ENCODE measurements at places on chromosomes 3 and 15.

DNA sequence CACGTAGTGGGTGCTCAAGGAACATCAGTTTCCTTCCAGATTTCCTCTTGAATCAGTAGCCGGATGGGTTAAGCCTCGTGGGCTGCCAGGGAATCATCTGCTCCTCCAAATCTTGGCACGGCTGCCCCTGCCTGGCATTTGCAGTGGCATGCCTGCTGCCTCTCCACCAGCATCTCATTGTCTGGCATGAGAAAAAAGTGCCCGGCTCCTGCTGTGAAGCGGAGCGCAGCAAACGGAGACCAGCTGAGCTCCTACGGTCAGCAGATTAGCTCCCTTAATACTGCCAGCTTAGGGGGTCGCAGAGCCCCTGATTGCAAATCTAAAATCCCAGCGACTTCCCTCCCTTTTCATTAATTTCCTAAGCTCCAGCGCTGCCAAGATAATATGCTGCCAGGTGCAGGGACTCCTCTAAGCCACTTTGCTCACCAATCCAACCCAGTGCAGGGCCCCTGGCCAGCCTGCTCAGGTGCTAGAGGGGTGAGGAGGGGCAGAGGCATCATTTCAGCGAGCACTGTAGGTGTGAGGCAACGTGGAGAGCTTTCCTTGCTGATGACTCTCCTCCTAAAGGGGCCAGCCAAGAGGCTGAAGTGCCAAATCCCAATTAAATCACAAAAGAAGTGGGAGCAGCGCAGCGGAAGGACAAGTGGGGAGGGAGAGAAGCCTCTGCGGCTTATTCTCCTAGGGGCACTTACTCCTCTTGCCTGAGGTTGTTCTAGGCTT is 49.6 kb upstream of the ST8SIA2 start:
- no peak for DNase-seq

GRCh38 chr15:66839506-66840112 is 137.6 kb downstream of the SMAD6 start:
- no peak for DNase-seq

- DNase-seq: no peak
Observed at GRCh38 chr15:36499412-36500389, 79.7 kb upstream of the CDIN1 start.

DNA sequence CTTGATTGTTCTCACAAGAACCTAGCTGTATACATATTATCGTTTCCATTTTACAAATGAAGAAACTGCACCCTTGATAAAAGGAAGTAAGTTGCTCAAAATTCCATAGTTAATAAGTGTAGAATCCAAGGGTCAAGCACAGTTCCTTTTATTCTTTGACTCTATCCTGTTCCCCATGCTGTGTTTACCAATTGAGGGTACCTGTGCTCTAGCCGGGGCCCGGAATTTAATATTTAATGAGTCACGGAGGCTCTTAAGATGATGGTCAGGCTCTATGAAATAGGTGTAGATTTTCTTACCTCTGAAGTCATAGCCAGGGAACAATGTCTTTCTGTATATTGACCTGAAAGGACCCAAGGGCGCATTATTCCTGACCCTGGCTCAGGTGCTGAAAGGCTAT is 65.2 kb downstream of the LPP start:
- no peak for DNase-seq

DNA sequence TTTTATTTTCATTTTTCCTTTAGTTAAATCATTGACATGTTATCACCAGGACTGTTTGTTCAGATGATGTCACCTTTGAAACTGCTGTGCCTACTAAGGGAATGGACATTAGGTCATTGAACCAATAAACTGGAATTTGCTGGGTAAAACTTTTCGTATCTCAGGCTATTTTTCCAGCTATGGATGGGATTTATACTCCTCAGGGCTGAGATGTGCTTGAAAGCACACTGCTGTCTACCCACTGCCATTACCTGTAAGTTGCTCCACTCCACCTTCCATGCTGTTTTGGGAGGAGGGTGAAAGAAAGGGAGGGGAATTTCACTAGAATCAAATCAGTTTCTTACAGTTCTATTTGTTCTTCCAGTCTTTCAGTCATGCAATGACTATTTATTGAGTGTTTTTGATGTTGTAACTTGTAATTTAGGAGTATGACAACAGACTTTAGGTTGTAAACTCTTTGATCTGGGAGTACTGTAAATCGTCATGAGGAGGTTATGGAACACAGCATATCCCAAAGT is 11.3 kb downstream of the EHD4 start:
- DNase-seq: no peak

- no peak for DNase-seq
Observed at GRCh38 chr3:12486001-12486400, 1.7 kb downstream of the TSEN2 start.
